Stimulated activated CD8-positive, alpha-beta memory T cell treated with anti-CD3 and anti-CD28 coated beads, Interleukin-7, amount 100 ng/mL, for 48 hours (primary cell): ENCODE measurements at places on chromosomes 3 and 15.

DNA sequence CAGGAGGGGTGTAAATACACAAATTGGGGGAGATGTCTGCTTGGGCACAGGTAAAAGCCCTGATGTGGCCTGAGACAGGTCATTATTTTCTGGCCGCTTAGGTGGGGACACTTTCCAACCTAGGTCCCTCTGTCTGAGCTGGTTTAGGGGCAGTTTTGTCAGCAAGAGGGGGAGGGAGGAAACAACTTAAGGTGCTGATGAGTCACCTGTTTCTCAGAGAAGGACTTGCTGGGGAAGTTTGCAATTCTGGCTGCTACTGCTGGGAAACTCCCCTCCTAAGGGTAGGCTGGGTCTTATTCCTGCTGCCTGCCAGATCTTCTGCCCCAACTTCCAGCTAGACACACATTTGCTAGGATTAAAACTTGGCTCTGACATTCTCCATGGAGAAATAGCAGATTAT, 4.8 kb upstream of the RHOV start:
- DNase-seq = no peak

DNA sequence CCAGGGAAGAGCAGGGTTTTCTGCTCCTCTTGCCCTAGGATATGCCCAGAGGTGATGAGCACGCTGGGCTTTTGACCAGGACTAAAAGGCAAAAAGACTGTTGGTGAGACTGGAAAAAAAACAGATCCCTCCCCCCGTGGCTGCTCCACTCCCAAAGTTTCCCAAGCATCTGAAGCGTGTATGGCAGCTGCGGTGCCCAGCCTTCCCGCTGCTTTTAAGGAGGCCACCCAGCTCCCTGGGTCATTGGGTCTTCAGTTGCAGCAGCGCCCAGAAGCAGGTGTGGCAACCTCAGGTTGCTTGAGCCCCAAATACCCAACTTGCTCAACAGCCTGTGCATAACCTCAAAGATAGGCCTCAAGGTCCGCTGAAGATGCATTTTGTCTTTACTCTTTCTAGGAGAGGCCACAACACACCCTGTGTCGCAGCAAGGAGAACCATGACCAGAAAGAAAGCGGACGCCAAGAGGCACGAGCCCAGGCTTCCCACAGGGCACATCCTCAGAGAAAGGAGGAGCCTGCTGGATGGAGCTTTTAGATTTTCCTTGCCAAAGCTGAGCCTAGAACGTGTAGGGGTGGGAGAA, 2.0 kb downstream of the SRGAP3 start:
- no peak for DNase-seq

- no peak for DNase-seq
Measured at GRCh38 chr3:8712045-8712907, 21.3 kb upstream of the CAV3 start.

DNA sequence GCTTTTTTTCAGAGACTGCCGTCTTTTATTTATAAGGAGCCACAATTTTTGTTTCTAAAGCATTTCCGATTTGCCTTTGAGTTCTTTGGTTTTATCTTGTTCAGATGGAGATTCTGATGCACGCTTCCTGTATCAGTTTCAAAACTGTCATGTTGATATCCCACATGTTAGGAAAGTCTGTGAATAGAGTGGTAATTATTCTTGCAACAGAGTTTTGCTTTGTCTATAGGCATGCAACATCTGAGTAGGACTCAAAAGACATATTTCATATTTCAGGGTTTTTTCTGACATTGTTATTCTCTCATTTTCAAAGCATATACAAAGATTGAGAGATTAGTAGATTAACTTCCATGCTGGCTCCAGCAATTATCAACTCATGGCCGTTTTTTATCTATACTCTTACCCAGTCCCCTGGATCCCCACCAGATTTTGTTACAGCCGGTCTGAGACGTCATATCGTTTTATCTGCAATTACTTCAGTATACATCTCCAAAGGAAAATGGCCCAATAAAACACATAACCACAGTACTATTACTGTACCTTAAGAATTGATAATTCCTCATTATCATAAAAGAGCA, 22.4 kb downstream of the PAQR5 start:
- DNase-seq = no peak

GRCh38 chr3:169389211-169389924, 274.1 kb downstream of the MECOM start:
- DNase-seq = no peak

DNA sequence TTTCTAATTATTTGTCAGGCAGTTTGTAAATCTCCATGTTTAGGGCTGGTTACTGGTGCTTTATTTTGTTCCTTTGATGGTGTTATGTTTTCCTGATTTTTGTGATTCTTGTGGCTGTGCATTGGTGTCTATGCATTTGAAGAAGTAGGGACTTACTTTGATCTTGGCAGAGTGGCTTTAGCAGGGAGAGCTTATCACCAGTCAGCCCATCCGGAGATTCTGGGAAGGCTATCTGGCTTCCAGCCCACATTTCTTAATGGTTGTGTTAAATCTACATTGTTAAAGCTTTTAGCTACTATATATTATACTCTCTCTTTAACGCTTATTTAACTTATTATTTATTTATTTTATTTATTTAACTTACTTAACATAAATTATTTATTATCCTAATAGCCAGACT, 35.1 kb downstream of the FBXL2 start:
- no peak for DNase-seq
